DMS79 treated with DMSO at 0.1 percent for 48 hours (cell line): ENCODE measurements at places on chromosomes 4 and X.

- no peak for DNase-seq
These were observed 40.9 kb upstream of the IL13RA2 start for GRCh38 chrX:115058276-115058675.

DNA sequence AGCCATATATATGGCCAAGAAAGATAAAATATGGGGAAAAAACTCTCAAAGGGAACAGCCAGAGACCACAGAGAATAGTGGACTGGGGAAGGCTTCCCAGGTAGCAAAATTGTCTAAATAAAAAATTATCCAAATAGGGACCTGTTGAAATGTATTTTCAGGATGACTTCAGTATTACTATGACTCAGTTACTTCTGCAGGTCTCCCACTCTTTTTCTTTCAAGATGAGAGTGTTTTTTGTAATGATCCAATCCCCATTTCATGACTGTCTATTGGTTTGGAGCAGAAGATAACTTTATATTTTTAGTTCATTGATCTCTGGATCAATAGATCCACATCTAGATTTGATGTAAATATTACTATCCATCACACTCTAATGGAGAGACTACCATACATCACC is 372.1 kb upstream of the EMCN start:
- no peak for DNase-seq

DNA sequence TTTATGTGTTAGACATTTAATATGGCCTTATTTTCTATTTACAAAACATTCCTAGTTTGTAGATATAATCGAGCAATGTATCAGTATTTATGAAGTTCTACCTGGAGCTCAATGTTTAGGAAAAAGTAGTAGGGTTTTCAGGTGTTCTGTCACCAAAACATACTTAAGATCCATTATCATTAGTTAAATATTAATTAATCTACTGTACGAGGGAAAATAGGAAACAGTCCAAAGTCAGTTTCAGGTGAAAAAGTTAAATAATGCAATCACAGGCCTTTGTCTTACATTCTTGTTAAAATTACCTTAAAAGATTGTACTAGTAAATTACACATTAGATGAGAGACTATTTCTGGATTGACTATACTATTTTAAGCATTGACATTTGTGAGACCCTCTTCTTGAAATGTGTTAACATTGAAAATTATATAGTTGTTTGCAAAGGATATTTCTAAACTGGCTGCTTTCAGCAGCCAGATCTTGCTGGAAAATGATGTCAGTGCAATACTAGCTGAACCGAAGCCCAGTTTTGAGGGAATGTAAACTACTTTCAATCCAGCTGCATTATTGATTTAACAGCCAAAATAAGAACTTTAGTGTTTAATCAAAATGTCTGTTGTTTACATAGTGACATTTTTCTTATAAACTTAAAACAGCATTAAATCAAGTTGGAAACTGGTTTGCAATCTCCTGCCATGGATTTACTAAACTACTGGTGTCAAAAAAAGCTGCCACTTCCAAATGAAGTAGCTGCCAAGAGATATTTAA is 19.3 kb downstream of the GUCY1B1 start:
- DNase-seq: no peak

- no peak for DNase-seq
These were observed 822.4 kb downstream of the FAT4 start for GRCh38 chr4:126136922-126137781.

GRCh38 chr4:87758270-87758669 is 41.1 kb upstream of the IBSP start:
- DNase-seq: no peak

DNA sequence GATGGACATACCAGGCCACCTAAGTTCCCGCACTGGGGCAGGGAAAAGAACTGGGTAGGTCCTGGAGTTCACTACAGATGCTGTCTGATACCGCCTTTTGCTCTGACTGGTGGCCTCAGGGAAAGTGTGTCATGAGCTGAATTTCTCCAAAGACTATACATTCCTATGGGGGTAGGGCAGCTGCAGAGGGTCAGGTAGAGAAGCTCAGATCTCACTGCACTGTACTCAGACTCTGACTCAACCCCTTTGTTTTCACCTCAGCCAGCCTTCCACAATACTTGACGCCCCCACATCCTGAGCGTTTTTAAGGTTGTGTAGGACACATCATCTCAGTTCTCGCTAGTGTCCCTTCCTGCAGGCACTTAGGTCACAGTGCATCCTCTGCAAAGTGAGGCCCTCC is 7.8 kb downstream of the GATB start:
- no peak for DNase-seq

- DNase-seq: no peak
These were observed 239.0 kb downstream of the PCDH18 start for GRCh38 chr4:137293281-137293680.

GRCh38 chrX:134202561-134202960 is 34.4 kb upstream of the CCDC160 start:
- no peak for DNase-seq

DNA sequence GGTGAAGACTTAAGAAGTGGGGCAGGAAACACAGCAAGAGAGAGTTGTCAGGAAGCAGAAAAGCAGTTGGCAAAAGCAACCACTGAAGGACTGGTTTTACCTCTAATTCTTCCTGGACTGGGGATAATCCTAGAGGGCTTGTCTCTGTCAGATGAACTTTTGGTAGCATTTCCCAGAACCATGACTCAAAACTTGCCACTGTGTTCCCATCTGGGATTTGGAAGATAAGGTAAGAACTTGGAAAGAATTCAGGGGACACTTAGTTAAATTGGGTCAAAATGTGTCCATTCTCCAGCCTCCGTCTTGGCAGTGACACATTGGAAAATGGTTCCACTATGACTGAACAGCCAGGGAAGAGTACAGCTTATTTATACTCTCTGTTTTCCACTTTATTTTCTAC is 55.7 kb downstream of the CD38 start:
- DNase-seq: no peak

DNA sequence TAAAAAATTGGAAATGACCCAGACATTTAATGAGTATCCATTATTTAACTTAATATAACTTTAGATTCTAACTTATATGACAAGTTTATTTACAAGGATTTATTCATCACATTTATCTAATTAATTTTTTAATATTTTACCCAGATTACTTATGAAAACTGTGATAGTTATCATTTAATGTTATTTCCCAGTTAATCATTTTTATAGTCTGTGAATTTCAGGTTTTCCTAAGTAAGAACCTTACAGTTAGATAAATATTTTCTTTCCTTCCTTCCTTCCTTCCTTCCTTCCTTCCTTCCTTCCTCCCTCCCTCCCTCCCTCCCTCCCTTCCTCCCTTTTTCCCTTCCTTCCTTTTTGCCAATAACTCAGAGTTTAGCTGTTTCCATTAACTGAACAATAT is 14.8 kb upstream of the FHDC1 start:
- DNase-seq: no peak

DNA sequence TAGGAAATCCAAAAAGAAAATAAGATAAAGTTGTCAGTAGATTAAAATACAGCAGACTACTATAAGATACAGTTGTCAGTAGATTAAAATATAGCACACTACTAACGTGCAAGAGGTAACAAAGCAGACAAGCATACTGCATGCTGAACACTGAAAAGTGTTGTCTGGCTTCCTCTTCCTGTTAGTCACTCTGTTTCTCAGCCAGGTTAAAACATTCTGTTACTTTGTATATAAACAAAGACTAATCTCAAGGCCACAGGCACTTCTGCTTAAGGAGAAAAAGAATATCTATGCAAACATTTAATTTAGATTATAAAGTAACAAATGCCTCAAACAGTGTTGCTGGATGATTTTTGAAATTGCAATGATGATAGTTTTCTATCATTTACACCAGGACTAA is 41.0 kb upstream of the SCD5 start:
- DNase-seq: no peak

DNA sequence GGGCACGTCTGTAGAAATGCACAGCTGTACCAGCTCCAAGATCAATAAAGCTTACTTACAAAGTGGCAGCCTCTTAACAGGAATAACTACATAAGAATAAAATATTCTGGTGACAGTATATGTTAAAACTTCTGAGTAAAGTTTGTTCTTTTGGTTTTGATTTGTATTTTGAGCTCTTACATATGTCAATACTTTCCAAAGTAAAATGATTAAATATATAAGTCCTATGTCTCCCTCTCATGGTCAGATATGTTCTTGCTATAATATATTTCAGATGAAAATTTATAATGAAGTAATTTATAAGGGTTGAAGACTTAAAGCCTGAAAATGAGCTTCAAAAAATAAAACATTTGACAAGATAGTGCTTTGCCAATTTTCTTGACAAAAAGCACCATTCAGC is 254.4 kb downstream of the NPFFR2 start:
- no peak for DNase-seq

- no peak for DNase-seq
These were observed 70.1 kb downstream of the NBDY start for GRCh38 chrX:56798866-56799758.

DNA sequence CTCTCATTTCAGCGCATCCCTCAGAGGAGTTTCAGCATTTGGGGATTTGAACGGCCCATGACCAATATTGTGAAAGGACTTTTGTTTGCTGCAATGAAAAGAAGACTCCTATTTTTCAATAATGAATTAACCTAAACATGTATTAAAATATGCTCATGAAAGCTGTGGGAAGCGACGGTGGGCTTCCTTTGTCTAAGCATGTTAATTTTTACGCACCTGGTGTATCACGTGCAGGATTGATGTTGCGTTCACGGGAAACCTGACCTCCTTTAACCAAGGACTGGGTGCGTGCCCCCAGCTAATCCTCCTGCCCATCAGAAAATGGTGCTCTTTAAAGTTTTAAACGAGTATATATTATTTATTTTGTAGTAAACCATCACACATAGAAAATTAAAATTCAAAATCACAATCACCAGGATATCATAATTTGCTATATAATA is 590 bp upstream of the CCDC110 start:
- DNase-seq: peak; percentile 13

DNA sequence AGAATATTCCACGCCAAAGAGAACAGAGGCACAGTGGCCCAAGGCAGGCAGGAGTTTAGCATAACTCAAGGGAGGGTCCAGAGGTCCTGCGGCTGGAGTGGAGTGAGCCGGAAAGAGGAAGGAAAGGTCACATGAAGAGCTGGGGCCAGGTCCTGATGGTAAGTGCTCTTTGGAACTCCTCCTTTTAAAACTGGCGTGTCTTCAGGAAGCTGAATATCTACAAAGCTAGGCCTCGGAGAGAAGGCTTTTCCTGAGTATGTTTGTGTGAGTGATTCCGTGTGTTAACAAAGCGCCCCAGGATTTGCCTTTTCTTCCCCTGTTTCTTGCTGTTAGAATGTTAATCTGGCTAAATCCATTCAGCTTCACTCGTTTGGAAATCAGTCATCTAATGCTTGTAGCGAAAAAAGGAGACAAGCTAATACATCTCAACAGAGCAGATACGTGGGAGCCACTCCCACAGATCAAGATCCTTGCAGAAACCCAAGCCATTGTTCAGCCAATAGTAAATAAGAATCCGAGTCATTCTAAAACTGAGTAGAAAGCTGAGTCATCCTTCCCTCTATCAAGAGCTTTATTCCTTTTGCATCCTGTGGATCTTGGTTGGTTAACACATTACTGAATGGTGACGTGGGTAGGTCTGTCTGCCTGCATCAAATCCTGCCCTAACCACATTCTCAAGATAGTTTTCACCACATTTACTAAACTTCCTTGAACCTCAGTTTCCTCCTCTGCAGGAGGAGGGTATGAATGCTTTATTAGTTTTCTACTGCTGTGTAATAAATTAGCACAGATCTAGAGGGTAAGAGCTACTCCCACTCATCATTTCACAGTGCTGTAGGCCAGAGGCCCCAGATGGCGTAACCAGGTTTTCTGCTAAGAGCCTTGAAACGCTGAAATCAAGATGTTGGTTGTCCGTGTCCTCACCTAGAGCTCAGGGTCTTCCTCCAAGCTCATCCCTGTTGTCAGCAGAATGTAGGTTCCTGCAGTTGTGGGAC is 43.2 kb upstream of the RBM47 start:
- DNase-seq: peak; percentile 14

GRCh38 chrX:1899841-1900240 is 285.0 kb downstream of the ASMT start:
- no peak for DNase-seq
